CD4-positive, alpha-beta T cell treated with Interferon alpha-2 for 1 hour (primary cell): ENCODE measurements at places on chromosomes 1 and 21.

- no peak for DNase-seq
Observed at GRCh38 chr1:16241221-16241708, 4.3 kb upstream of the CPLANE2 start.

GRCh38 chr1:908661-909060 lies 15.1 kb upstream of the SAMD11 start:
- DNase-seq, result no peak

DNA sequence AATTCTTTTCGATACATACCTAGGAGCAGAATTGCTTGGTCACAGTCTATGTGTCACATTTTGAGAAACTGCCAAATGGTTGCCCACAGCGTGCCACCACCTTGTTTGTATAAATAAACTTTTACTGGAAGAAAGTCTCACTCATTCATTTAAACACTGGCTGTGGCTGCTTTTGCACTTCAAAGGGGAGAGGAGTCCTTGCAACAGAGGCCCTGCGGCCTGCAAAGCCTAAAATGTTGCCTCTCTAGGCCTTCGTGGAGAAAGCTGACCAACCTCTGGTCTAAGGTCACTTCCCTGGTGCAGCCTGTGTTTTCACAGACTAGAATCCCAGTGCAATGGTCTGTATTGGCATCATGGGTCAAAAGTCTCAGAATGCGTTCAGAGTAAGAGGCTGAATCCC lies 8.3 kb downstream of the RIPK4 start:
- DNase-seq, result no peak

GRCh38 chr1:76901158-76901767 lies 34.0 kb downstream of the ST6GALNAC5 start:
- DNase-seq, result peak; percentile 10

GRCh38 chr1:94974824-94975223 lies 47.9 kb upstream of the CNN3 start:
- DNase-seq, result no peak

GRCh38 chr1:62117018-62117750 lies 77.5 kb upstream of the L1TD1 start:
- no peak for DNase-seq

- DNase-seq, result no peak
Observed at GRCh38 chr1:28358716-28359115, 10.8 kb upstream of the PHACTR4 start.

DNA sequence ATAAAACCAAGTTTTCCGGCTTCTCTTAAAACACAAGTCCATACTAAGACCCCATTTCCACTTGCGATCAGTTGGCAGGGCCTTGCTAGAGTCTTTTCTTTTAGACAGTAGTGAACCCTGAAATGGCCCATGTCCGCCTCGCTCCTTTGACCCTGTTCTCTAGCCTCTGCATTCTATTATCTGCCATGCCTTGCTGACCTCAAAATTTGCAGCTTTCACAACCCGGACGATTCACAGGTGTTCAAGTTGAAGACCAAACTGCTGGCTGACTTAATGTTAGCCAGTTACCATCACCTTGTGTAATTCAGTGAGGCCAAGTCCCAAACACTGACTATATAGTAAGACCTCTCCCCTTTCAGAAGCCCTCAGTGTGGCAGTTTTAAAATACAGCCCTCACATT lies 174.2 kb downstream of the PCP4 start:
- no peak for DNase-seq

DNA sequence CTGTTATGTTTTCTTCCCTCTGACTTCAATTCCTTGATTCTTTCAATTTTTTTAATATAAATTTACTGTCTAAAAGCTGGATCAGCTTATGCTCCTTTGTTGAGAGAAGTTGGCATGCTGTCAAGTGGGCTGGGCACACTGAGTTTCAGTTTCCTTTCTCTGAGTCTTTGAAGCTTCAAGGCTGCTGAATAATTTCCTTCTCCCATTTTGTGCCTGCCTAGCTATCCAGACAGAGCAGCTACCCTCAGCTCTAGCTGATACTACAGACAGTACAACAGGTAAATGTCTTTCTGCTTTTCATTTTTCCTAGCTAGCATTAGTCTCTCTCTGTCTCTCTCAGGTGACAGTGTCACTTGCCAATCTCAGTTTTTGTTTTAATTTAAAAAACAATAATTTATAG lies at the start of gene IFI44:
Gene IFI44 (plus strand): TSS at position 204 of the 400 bp plus-strand sequence. CDS start 365 bp downstream, outside the sequence.
- DNase-seq, result peak; percentile 91
